ENCODE measurements at places on chromosomes 2 and 18.

- DNase-seq: no peak
Observed at GRCh38 chr2:168650781-168651180, 151.7 kb upstream of the NOSTRIN start.

GRCh38 chr2:216344206-216344949 lies 27.9 kb downstream of the MARCHF4 start:
- no peak for DNase-seq

GRCh38 chr18:77065221-77065981 lies 67.2 kb downstream of the MBP start:
- no peak for DNase-seq

GRCh38 chr2:133766164-133766832 lies 198.0 kb upstream of the NCKAP5 start:
- DNase-seq: no peak

DNA sequence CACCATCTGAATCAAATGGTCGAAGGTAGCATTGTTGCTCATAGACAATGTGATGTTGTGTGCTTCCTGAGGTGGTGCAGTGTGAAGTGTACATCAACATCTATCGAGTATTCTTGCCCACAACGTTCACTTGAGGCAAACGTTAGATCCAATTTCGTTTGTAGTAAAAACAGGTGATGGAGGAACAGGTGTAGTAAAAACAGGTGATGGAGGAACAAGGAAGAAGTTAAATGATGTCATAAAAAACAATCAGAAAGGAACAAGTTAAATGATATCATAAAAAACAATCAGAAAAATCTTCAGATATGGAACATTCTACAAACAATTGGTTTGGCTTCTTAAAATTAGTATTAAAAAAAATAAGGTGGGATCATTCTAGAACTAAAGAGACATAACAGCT lies 11.3 kb downstream of the WDR7 start:
- DNase-seq: no peak

DNA sequence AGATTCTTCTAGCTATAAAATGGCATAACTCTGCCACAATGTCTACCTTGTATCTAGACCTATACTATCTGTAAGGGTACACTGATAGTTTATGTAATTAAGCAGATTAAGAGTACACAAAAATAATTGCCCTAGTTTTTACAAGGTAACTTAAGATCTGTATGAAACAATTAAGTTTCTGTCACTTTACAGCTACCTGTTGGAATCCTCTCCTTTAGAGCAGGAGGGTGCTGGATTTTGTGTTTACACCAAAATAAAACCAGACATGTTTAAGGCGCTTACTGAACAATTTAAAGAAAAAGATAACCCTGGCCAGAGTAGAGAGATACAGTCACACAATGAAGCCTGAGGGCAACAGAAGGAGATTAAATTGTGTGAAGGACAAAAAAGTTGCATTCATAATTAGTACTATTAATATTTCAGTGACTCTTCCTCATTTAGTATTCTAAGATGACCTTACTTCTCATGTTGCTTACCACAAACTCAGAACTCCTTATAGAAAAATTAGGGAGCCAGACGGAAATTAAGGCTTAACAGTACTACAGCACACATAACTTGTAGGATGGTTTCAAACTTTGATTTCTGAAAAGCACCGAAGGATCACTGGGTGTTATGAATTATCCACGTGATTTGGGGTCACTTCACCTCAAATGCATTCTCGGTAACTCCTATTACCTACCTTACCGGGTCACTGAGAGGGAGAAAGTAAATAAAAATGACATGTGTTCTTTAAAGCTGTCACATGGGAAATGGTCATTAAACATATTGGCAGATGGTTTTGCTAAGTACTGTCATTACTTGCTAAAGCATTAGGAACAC lies 1.0 kb downstream of the DARS1 start:
- no peak for DNase-seq

DNA sequence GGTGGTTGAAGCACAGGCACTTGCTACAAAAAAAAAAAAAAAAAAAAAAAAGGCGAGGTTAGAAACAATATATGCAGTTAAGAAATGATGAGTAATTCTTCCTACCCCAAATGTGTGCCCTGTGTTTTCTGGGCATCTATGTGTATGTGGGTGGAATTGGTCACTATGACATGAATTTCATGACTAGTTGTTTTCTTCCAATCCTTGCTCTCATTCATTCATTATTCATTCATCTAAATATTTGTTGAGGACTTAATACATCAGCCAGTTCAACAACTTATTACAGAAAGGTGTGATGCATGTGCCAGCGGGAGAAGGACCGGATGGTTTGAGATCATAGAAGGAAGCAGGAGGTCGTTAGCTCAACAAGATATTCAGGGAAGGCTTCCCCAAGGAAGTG lies 8.3 kb upstream of the EGR4 start:
- DNase-seq: no peak

GRCh38 chr18:58303363-58303762 lies 259.3 kb downstream of the NEDD4L start:
- no peak for DNase-seq

GRCh38 chr2:16092861-16093638 lies 152.7 kb downstream of the MYCN start:
- DNase-seq: no peak

DNA sequence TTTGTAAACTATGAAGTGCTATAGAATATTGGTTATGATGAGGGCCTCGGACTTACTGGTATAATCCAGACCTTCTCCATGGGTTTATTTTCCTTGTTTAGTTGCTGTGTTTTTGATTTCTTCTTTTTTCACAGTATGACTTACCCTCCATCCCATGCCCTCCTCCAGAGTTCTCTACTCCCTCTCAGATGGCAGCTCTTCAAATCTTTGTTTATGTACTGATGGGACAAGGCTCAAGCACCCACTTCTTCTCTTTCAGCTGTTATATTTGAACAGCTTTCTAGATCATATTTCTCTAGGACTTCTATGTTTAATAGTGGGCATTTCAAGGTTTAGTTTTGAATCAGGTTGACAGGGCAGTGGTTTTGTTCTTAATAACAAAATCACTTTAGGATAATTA lies 43.9 kb downstream of the CLIP4 start:
- no peak for DNase-seq

GRCh38 chr2:88125924-88126771 lies 1.7 kb downstream of the FABP1 start:
- no peak for DNase-seq

- DNase-seq: no peak
Observed at GRCh38 chr2:134289225-134289624, 35.4 kb downstream of the MGAT5 start.

DNA sequence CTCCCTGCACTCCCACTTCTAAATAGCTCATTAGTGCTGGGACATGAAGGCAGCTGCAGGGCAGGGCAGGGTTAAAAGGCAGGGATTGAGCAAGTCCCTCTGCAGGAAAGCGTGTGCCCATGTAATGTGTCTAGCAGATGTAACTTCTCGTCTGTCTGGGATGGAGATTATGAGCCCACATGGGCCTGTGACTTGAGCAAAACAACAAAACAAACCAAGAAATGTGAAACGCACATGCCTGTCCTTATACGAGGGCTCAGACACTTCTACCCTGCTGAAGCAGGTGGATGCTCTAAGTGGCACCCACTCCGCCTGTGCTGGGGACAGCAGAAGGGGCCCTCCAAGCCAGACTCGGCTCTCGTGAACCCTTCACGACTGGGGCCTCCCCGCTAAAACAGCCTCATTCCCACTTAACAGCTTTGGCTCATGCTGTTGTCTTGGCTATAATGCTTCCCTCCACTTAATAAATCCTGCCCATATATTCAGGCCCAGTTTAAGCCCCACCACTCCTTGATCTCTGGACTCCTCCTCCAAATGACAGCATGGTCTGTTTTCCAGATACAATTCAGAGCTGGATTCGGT lies 40.9 kb downstream of the TMEM247 start:
- no peak for DNase-seq

- no peak for DNase-seq
Observed at GRCh38 chr18:36711014-36711725, 117.6 kb downstream of the TPGS2 start.

DNA sequence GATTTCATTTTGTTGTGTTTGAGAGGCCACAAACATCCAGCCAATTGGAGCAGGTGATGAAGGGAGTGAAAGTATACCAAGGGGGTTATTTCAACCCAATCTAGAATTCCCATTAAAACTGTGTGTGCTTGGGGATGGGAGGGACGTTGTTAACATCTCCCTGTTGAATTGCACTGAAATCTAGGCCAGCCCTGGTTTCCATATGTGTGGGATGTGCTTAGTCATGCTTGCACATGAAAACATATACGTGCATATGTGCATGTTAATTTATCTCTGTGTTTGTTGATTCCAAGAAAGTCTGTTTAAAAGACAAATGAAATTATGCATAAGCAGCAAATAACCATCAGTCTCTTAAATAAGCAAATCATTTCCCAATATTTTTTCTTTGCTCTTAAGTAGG lies 5.6 kb downstream of the CELF4 start:
- no peak for DNase-seq

- DNase-seq: no peak
Observed at GRCh38 chr18:23735021-23735464, 45.8 kb downstream of the LAMA3 start.

DNA sequence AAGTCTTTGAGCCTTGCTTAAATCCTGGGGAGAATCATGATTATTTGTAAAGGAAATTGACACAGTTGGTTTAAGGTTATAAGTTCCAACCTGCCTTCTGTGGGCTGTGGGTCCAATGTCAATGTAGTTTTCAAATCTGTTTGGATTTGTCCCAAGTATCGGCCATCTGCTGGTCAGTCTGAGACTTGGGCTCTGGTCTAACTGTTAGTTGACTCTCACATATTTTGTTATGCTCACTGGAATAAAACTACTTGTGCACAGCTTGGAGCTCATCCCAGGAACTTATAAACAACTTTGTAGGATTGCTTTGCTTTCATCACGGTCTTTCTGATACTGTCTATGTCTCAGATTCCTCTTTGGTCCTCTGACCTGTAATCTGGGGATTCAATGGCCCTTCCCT lies 1026.2 kb upstream of the ZEB2 start:
- no peak for DNase-seq

GRCh38 chr2:157345647-157346389 lies 20.2 kb upstream of the ERMN start:
- no peak for DNase-seq

- peak; percentile 28 for DNase-seq
Observed at GRCh38 chr2:225270861-225271260, 128.6 kb upstream of the NYAP2 start.

- DNase-seq: no peak
Observed at GRCh38 chr2:30514134-30514847, 67.2 kb downstream of the LCLAT1 start.

All from NCI-H1105 (cell line).